ENCODE measurements at places on chromosomes 6 and 20.

DNA sequence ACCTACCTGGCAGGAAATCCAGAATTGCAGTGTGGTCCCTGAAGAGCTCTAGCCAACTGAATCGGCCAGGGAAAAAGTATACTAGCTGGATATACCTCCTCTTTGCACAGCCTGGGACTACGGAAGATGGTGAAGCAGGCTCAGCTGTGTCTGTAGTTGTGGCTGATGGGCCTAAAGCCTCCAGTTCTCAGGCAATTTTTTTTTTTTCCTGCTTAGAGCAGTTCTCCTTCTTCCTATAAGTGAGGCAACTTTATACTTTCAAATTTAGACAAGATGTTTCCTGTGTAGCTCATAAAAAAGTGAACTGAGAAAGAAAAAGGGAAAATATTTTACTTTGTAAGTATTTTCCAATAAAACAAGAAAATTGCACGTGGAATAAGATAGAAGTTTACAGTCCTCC, 172.9 kb downstream of the CARMIL1 start:
- DNase-seq = peak; percentile 53

DNA sequence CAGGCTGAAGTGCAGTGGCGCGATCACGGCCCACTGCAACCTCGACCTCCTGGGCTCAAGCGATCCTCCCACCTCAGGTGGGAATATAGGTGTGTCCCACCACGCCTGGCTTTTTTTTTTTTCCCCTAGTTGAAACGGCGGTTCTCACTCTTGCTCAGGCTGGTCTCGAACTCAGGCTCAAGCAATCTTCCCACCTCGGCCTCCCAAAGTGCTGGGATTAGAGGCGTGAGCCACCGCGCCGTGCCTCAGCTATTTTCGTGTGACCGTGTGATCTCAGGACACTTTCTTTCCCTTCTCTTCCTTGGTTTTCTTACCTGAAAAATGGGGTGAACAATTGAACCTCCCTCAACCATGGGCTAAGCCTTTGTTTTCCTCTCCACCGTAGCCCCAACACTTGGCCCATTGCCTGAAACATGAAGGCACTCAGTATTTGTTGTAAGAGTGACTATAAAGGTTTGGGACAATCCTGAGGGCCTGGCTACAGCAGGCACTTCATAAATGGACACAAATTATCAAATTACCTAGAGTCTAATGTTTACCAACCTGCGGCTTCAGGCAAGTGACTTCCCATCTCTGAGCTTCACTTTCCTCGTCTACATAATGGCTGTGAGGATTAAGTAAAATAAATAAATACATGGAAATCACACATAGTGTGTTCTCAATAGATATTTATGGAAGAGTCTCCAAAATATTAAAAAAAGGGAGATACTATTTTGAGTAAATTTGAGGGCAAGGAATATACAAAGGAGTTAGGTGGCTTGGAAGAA, 31.4 kb upstream of the ID1 start:
- DNase-seq = no peak

- no peak for DNase-seq
Observed at GRCh38 chr20:61983965-61984364, 81.7 kb downstream of the TAF4 start.

GRCh38 chr6:128005009-128005408, 104.2 kb upstream of the THEMIS start:
- DNase-seq = no peak
